NCI-H1436 treated with DMSO at 0.1 percent for 48 hours (cell line): ENCODE measurements at places on chromosomes 11 and 22.

GRCh38 chr11:113148652-113149051 lies 165.7 kb upstream of the TTC12 start:
- no peak for DNase-seq

GRCh38 chr11:110908401-110909105 lies 196.3 kb upstream of the ARHGAP20 start:
- DNase-seq: no peak

- no peak for DNase-seq
Measured at GRCh38 chr11:122883646-122883979, 1.1 kb downstream of the JHY start.

DNA sequence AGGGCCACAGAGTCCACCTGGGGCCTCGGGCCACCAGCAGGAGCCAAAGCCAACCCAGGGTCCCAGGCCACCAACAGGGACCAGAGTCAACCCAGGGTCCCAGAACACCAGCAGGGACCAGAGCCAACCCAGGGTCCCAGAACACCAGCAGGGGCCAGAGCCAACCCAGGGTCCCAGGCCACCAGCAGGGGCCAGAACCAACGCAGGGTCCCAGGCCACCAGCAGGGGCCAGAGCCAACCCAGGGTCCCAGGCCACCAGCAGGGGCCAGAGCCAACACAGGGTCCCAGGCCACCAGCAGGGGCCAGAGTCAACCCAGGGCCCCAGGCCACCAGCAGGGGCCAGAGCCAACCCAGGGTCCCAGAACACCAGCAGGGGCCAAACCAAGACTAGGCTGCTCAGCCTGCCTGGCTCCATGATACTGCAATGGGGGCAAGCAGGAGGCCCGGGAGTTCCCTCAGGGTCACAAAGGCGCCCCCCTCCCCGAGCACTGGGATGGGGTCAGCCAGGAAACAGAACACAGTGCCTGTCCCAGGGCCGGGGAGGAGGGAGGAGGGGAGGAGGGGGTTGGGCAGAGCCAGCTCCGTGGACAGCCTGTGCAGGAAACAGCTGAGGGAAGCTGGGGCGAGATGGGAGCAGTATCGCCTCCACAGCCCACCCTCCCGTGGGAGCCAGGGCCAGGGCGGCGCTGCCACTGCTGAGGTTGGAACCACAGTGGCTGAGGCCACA lies 62.0 kb upstream of the PRR5 start:
- no peak for DNase-seq

DNA sequence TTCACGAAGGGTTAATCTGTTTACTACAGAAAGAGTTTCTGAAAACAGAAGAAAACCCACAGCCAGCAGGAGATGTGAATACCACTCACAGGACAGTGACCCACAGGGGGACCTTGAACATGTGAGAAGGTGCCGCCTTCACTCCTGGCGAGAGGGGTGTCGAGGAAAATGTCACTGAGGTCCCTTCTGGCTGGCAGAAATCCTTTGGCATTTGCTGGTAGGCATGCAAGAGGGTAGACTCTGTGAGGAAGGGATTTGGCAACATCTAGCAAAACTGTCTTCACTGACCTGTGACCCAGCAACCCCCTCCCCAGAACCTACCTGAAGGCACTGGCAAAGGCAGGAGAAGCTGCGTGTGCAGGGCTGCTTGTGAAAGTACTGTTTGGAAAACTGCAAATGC lies 8.6 kb downstream of the KCNQ1 start:
- no peak for DNase-seq
